ENCODE measurements at places on chromosomes 11 and 22. TPM values are rescaled to one million over a fixed set of nuclear protein-coding genes. Genes with fewer than 3 reads are reported as not detected.

Gene OR10D3
- total RNA-seq = not detected

Gene PDGFB
- 29.8 TPM for total RNA-seq

Gene RASGRP2
- 27.6 TPM for total RNA-seq

Gene RIC3
- total RNA-seq = 12.9 TPM

DNA sequence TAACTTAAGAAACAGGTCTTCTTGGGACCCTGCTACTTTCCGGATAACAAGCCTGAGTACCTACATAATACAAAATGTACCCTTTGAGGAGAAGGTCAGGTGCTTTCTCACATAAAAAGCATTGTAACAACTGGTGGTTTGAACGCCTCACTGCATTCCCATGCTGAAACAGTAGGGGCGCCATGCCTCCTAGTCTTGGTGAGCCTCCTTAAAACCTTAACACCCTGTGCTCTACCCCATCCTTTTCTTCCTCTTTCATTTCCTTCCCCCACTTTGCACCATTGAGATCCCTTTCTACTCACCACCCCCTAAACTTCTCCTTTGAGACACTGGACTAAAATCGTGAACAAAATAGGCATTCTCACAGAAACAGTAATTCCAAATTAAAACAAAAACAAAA lies 729.3 kb downstream of the NTM start:
- no peak for DNase-seq
- no peaks in the 10 kb centered on the region for H3K36me3 ChIP-seq
- no peaks in the 10 kb centered on the region for H3K27me3 ChIP-seq
- H3K4me1 ChIP-seq = no peaks in the 10 kb centered on the region
- no peak overlapping the region for H3K4me3 ChIP-seq

GRCh38 chr11:128471138-128471661 lies 116.2 kb downstream of the ETS1 start:
- peaks cover 85% of the 10 kb centered on the region for H3K4me1 ChIP-seq
- peak overlapping the region; percentile 3 for H3K4me3 ChIP-seq
- no peak for DNase-seq
- no peaks in the 10 kb centered on the region for H3K27me3 ChIP-seq
- no peak overlapping the region for H3K27ac ChIP-seq

DNA sequence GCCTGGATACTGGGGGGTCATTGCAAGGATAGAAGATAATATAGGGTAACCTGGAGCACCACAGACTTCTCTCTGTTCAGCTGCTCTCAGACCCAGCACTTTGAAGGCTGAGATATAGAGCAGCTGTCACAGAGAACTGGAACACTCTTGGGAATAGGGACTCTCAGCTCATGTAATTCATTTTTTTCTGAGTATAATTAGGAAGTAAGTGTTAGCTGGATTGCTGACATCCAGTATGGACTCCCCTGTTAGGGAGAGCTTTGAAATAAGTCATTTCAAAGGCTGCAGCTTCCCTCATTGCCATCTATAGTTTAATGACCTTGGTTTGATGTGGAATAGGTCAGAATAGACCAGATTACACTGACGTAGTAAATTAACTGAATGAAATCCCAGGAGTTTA lies 120.8 kb upstream of the POU2AF2 start:
- no peaks in the 10 kb centered on the region for H3K36me3 ChIP-seq
- H3K27me3 ChIP-seq = no peaks in the 10 kb centered on the region
- DNase-seq = no peak
- H3K27ac ChIP-seq = no peak overlapping the region

DNA sequence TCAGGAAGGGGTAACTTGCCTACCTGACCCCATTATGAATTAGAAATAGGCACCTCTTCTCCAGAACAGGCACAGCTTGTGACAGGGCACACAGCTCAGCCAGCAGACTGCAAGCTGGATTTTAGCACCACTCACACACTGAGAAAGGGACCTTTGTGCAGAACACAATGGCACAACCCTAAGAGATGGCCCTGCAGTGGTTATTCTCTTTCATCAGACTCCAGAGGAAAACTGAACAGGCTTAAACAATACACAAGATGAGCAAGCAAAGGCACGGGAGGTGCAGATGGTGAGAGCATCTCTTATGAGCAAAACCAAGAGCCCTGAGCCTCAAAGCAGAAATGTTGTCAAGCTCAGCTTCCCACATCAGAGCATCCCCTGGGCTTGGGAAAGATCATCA lies 93.8 kb upstream of the LRRC55 start:
- H3K27me3 ChIP-seq = no peaks in the 10 kb centered on the region
- no peak for DNase-seq
- no peaks in the 10 kb centered on the region for H3K36me3 ChIP-seq

GRCh38 chr11:65862941-65863888 lies 3.0 kb downstream of the MUS81 start:
- H3K4me3 ChIP-seq = no peak overlapping the region
- H3K27ac ChIP-seq = no peak overlapping the region
- H3K36me3 ChIP-seq = peaks cover 65% of the 10 kb centered on the region
- peak; percentile 60 for DNase-seq
- peaks cover 23% of the 10 kb centered on the region for H3K4me1 ChIP-seq

DNA sequence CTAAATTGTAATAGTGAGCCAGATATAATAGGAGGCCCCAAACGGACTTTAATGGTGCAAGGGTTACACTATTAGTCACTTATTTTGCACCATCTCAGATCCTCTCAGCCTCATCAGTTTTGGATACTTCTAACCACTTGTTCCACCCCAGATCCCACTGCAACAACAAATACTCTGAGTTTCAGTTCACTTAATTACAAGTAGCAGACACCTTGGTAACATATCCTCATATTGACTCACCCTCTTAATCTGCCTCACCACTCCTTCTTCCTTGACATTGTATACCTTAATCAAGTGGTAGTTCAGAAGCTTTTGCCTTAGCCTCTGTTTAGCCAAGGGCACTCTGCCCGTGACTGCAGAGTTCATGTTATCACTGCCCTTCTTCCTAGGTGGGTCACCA lies 256.1 kb upstream of the UBASH3B start:
- no peaks in the 10 kb centered on the region for H3K4me1 ChIP-seq
- no peak for DNase-seq
- no peaks in the 10 kb centered on the region for H3K27me3 ChIP-seq
- no peak overlapping the region for H3K27ac ChIP-seq

DNA sequence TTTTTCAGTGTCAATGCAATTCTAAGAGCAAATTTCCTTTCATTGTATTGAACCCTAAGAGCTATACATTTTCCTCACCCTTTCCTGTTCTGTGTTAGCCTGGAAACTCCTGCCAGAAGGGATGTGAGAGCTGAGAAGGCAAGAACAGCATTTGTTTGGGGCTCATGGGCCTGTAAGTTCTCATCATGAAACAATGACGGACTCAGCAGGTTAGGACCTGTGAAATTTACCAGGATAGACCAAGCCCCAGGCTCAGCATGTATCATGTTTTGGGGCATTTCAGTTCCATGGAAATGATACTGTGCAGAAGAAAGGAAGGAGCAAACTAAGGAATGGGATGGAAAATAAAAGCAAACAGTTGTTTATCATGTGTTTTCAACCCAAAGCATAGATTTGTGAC lies 41.6 kb downstream of the NTM start:
- DNase-seq = no peak
- H3K4me1 ChIP-seq = no peaks in the 10 kb centered on the region
- H3K4me3 ChIP-seq = no peak overlapping the region
- no peaks in the 10 kb centered on the region for H3K36me3 ChIP-seq
- no peak overlapping the region for H3K27ac ChIP-seq
- H3K27me3 ChIP-seq = no peaks in the 10 kb centered on the region

DNA sequence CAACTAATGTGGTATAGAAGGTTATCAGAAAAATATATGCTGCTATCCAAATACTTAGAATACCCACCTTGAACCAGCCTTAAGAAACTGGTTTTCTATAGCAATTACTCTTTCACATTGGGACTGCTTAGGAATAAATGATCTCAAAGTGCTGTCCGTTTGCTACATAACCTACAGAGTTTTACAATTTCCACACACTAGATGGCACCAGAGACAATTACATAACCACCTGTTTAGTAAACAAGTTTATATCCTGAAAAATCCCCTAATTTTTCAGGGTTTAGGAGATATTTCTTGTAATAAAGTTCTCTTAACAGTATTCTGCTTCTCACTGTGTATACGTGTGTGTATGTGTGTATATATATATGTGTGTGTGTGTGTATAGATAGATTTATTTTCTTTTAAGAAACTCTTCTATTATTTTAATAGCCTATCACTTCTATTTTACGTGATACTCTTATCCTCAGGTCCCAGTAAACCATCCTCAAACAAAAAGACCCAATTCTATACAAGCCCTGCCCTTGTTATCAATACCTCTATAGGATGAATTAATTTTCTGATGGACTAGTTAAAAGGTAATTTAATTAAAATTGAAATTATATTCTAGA lies 6.7 kb upstream of the OR5I1 start:
- H3K4me1 ChIP-seq = no peaks in the 10 kb centered on the region
- H3K27me3 ChIP-seq = no peaks in the 10 kb centered on the region
- no peak overlapping the region for H3K4me3 ChIP-seq
- no peaks in the 10 kb centered on the region for H3K36me3 ChIP-seq
- DNase-seq = no peak

GRCh38 chr11:124752471-124753102 lies 532 bp upstream of the VSIG2 start:
- no peak for DNase-seq
- H3K27me3 ChIP-seq = no peaks in the 10 kb centered on the region

DNA sequence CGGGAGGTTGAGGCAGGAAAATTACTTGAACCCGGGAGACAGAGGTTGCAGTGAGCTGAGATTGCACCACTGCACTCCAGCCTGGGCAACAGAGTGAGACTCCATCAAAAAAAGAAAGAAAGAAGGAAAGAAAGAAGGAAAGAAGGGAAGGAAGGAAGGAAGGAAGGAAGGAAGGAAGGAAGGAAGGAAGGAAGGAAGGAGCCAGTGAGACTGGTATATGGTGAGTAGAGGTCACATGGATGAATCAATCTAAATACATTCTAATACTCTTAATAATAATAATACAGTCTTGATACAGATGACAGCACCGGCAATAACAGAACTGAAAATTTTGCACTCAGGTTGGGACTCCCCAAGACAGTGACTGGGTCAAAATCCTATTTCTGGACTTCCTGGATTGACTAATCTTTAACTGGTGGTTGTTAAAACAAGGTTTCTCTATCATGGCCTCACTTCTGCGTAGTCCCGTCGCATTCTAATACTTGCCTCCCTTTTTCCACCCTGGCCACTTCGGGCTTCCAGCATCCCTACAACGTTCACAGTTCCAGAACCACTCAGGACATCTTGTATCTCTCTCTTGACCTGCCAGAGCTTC lies 53.5 kb upstream of the EIF3M start:
- no peak overlapping the region for H3K4me3 ChIP-seq
- no peak overlapping the region for H3K27ac ChIP-seq
- H3K36me3 ChIP-seq = no peaks in the 10 kb centered on the region
- no peaks in the 10 kb centered on the region for H3K4me1 ChIP-seq

GRCh38 chr11:110802162-110802561 lies 89.9 kb upstream of the ARHGAP20 start:
- H3K4me3 ChIP-seq = no peak overlapping the region
- no peak overlapping the region for H3K27ac ChIP-seq
- no peaks in the 10 kb centered on the region for H3K36me3 ChIP-seq
- H3K4me1 ChIP-seq = no peaks in the 10 kb centered on the region
- no peaks in the 10 kb centered on the region for H3K27me3 ChIP-seq

DNA sequence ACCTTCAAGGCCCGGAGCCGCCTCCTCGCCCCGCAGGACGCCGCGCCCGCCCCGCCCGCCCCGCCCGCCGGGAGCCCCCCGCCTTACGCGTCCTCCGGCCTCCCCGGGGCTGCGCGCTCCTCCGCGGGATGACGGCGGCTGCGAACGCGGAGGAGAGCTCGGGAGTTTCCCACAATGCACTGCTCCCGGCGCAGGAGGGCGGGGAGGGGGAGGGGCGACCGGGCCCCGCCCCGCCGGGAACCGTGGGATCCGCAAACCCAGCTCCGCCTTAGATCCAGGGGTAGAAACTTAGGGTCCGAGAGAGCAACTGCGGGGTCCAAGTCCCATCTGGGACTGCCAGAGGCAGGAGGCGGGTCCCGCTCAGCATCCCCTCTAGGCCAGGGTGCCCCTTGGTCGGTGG lies at the start of gene CEND1:
Gene CEND1, minus strand, starts transcription at position 148 of the 400 bp plus-strand sequence. CDS start 1,514 bp downstream, outside the sequence.
- H3K4me3 ChIP-seq = no peak within 1 kb of the TSS
- peaks cover under 1% of the 10 kb centered on the region for H3K4me1 ChIP-seq
- no peaks in the 10 kb centered on the region for H3K27me3 ChIP-seq
- no peak for DNase-seq
- peaks cover 7% of the 10 kb centered on the region for H3K36me3 ChIP-seq

GRCh38 chr11:17522655-17523054 lies 21.6 kb downstream of the USH1C start:
- H3K27me3 ChIP-seq = no peaks in the 10 kb centered on the region
- H3K4me1 ChIP-seq = no peaks in the 10 kb centered on the region
- H3K27ac ChIP-seq = no peak overlapping the region
- H3K36me3 ChIP-seq = no peaks in the 10 kb centered on the region
- no peak for DNase-seq

GRCh38 chr11:61554172-61554988 lies 26.5 kb downstream of the SYT7 start:
- no peak overlapping the region for H3K27ac ChIP-seq
- H3K36me3 ChIP-seq = no peaks in the 10 kb centered on the region
- no peak overlapping the region for H3K4me3 ChIP-seq
- no peaks in the 10 kb centered on the region for H3K4me1 ChIP-seq
- H3K27me3 ChIP-seq = peaks cover 34% of the 10 kb centered on the region

DNA sequence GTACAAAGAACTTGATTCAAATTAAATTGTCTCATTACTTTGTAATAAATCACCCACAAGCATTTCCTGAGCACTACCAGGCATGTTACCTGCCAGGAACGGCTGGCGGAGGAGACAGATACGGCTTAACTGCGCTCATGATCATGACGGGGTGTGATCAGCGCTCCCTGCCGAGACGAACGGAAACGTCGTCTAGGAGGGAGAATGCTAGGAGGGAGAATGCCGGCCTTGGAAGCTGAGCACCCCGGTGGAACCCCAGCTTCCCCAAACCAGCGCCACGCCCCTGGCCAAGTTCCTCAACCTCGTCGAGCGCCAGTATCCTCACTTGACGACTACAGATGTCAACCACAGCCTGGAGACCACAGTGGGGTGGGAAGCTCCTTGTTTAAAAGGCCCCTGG lies 272.8 kb downstream of the CTTN start:
- peaks cover 8% of the 10 kb centered on the region for H3K27me3 ChIP-seq
- no peaks in the 10 kb centered on the region for H3K36me3 ChIP-seq
- H3K4me3 ChIP-seq = no peak overlapping the region
- no peak overlapping the region for H3K27ac ChIP-seq
- H3K4me1 ChIP-seq = no peaks in the 10 kb centered on the region

- H3K36me3 ChIP-seq = no peaks in the 10 kb centered on the region
- peaks cover 54% of the 10 kb centered on the region for H3K4me1 ChIP-seq
- H3K4me3 ChIP-seq = no peak overlapping the region
- H3K27ac ChIP-seq = no peak overlapping the region
Measured at GRCh38 chr11:33934450-33934849, 42.6 kb upstream of the LMO2 start.

DNA sequence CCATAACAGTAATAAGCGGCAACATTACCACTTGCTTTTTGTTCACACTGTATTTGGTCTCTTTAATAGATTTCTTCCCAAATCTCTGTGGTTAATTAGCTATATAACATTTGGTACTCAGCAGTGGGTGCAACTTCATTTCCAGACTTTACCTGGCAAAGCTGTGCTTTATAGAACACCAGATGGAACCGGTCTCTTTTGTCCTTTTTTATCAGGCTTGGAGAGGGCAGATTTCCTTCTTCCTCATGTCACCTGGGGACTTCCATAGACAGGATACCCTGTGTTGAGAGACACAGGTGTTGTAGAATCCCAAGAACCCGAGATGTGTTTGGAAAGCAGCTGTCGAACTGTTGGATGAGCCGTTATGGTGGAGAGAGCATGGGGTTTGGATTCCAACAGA lies 393.7 kb downstream of the NTM start:
- H3K27ac ChIP-seq = no peak overlapping the region
- no peak overlapping the region for H3K4me3 ChIP-seq
- no peaks in the 10 kb centered on the region for H3K36me3 ChIP-seq
- H3K27me3 ChIP-seq = no peaks in the 10 kb centered on the region
- no peak for DNase-seq
- no peaks in the 10 kb centered on the region for H3K4me1 ChIP-seq

Data from upper lobe of right lung (tissue), 1 donor.